ENCODE measurements at places on chromosomes 2 and 18.

DNA sequence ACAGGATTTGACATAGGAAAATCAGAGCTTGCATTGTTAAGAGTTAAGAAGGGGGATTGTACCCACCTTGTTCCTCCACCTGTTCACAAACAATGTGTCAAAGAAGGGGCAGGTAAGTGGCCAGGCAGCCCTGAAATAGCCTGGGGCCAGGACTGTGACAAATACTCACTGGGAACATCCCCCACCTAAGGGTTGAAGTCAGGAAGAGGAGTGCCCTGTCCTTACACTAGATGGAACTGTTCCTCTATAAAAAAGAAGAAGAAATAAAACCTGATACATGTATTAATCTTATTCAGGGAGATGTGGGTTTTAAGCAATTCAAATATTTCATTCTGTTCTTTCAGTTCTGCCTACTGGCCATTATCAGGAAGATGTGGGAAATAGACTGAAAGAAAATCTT lies 41.9 kb downstream of the TACR1 start:
- DNase-seq = no peak

GRCh38 chr2:171432206-171432968 lies 1.4 kb downstream of the METTL8 start:
- DNase-seq = no peak

- DNase-seq = no peak
Measured at GRCh38 chr2:124426122-124426521, 401.0 kb downstream of the CNTNAP5 start.

DNA sequence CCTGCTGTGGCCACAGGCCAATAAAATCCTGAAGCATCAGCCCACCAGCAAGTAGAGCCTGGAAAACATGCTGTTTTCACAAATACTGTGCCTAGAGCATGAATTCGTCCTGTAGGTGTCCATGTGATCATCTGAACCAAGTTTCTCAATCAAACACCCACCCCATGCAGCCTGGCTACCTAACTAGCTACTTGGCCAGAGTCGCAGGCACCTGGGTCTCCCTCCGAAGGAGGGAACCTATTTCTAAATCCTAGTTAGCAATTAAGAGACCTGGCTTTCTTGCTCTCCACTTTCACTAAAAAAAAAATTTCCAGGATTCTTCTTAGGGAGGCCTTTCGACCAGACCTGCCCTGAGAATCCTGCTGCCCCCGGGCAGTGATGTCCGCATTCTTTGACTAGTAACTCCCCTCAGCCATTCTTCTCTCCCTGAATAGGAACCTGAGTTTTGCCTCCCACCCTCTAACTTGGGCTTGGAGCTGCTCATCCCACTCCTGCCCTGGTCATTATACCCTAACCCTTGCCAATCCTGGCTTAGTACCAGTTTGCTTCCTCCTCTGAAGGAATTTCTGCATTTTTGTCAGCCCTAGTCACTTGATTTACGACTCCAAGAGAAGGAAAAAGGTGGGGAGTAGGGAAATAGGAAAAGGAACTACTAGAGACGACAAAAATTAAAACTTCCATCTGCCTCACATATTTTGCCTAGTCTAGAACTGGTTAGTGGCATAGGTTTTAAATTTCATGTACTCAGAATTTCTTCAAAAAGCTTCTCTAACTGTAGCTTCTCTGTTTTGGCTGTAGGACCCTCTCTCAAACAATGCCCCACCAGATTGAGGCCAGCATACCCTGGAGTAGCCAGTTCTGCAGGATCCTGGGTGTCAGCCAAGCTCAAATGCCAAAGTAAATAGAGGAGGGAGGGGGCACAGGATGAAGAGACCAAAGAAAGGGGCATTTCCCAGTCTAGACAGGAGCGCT lies 25.4 kb upstream of the TANK start:
- no peak for DNase-seq

GRCh38 chr2:172415157-172415864 lies 12.1 kb upstream of the ITGA6 start:
- DNase-seq = no peak

GRCh38 chr2:45993476-45993991 lies 303.7 kb upstream of the EPAS1 start:
- peak; percentile 2 for DNase-seq

- DNase-seq = no peak
Measured at GRCh38 chr2:37870829-37871228, 54.3 kb upstream of the RMDN2 start.
